ENCODE measurements at places on chromosomes 11 and 22.

GRCh38 chr11:108009497-108010370 is 1.0 kb downstream of the CUL5 start:
- no peak for DNase-seq

GRCh38 chr11:68363776-68364175 is 51.4 kb downstream of the LRP5 start:
- no peak for DNase-seq

DNA sequence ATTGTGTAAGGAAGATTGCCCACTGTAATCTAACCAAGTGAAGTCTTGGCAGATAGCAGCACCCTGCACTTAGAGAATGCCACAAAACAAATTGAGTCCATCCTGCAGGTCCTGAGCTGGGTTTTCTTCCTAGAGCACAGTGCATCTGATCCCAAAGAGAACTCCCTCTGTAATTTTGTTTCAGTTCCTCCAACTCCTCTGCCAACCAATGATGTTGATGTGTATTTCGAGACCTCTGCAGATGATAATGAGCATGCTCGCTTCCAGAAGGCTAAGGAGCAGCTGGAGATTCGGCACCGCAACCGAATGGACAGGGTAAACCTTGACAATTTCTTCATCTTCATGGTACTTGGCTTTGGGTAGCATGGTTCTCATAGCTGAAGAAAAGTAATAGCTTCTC is 33.1 kb upstream of the ST14 start:
- no peak for DNase-seq

DNA sequence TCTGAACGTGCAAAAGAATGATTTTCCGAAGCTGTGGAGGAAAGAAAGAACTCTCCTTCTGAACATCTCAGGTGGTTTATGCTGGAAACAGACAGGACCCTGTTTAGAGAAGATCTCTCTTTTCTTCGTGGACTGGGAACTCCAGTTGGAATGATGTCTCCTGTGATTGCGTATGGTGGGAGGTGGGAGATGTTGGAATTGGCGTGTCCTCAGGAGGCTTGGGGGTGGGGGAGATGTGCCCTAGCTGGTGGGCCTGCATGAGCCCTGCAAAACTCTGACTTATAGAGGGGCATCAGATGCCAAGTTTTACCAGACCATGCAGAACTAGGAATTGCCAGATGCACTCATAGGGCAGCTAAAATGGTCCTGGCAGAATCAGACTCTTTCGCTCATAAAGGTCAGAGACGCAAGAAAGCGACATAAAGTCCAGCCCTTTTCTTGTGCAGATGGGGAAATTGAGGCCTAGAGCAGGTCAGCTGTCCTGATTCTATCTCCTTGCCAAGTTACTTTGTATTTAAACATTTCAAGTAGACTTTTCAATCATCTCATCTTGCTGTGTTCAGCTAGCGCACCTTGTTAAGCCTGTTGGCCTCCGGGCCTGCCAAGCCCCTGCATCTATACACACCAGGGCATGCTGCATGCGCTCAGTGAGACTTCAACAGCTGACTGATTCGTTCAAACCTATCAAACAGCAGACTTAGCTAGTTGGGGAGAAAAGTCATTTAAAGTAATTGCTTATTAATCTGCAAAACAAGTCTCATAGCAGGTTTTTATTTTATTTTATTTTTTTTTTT is 34.2 kb upstream of the EHF start:
- no peak for DNase-seq

- DNase-seq, result no peak
These were observed 11.4 kb downstream of the MOGAT2 start for GRCh38 chr11:75728992-75729391.

DNA sequence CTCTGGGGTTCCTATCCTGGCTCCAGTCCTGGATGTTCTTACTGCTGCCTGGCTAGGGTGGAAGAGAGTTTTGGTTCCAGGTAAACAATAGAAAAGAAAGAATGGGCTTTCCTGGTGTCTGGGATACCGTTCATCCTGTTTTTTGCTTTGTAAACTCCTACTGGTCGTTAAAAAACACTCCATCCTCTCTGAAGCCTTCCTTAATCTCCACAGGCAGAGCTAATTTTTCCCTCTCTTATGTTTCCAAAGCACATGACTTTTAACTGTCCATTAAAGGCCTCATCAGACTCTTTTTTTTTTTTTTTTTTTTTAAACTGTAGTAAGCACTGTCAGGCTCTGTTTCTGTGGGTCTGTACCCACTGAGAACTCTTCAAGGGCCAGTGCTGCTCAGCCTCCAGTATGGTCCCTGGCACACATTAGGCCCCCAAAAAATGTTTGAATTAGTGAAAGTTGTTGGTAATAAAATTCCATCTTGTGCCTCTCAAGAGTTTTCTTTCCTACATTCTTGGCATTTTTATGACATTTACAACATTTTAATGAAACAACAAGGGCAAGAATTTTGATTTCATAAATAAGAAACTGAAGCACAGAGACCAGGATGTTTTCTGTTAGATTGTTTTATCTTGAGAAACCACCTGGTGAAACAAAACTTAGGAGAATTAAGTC is 104.2 kb downstream of the TEAD1 start:
- DNase-seq, result no peak

- DNase-seq, result no peak
These were observed 7.9 kb downstream of the MUC5B start for GRCh38 chr11:1230456-1231395.

- peak; percentile 54 for DNase-seq
These were observed 34.3 kb downstream of the TOM1 start for GRCh38 chr22:35334004-35334403.

- no peak for DNase-seq
These were observed 13.2 kb upstream of the TPP1 start for GRCh38 chr11:6632116-6633073.

- no peak for DNase-seq
These were observed 5.5 kb downstream of the EHD1 start for GRCh38 chr11:64872790-64873488.

DNA sequence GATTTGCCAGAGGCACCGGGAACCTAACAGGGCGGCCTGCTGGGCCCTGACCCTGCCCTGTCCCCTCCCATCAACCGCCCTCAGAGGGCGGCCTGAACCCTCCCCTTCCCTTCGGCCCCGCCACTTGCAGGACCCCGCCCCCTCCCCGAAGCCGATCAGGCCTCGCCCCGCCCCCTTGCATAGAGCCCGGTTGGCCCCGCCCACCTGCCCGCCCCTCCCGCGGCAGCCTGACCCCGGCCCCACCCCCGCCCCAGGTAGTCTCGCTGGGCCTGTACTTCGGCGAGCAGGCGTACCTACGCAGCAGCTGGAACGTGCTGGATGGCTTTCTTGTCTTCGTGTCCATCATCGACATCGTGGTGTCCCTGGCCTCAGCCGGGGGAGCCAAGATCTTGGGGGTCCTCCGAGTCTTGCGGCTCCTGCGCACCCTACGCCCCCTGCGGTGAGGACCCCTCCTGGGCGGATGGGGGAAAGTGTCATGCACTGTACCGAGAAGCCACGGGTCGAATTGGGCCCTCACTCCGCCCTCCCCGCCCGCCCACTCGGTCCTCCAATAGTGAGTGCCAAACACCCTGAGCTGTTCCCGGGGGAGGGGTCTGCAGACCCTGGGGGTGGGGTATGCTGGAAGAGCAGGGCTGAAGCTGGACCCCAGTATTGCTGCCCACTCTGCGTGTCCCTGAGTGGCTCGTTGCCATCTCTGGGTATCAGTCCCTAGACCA is 94.1 kb downstream of the CACNA1I start:
- peak; percentile 27 for DNase-seq

GRCh38 chr11:132055296-132055695 is 684.9 kb downstream of the NTM start:
- DNase-seq, result no peak

DNA sequence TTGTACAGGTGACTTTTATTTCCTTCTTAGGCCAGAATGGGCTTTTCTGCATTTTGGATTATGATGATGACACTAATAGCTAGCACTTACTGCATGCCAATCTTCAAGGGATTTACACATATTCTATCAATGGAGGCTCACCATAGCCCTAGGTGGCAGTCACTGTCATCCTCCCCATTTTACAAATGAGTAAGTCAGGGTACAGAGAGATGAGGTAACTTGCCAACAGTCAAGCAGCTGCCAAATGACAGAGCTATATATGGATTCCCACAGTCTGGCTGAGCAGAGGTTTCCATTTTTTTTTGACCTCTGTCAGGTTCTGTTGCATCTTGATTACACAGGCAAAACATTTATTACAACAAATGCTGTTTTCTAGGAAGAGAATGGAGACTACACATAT is 23.8 kb upstream of the C11orf96 start:
- DNase-seq, result no peak

- DNase-seq, result no peak
These were observed 6.4 kb upstream of the RFPL1 start for GRCh38 chr22:29431986-29432385.

DNA sequence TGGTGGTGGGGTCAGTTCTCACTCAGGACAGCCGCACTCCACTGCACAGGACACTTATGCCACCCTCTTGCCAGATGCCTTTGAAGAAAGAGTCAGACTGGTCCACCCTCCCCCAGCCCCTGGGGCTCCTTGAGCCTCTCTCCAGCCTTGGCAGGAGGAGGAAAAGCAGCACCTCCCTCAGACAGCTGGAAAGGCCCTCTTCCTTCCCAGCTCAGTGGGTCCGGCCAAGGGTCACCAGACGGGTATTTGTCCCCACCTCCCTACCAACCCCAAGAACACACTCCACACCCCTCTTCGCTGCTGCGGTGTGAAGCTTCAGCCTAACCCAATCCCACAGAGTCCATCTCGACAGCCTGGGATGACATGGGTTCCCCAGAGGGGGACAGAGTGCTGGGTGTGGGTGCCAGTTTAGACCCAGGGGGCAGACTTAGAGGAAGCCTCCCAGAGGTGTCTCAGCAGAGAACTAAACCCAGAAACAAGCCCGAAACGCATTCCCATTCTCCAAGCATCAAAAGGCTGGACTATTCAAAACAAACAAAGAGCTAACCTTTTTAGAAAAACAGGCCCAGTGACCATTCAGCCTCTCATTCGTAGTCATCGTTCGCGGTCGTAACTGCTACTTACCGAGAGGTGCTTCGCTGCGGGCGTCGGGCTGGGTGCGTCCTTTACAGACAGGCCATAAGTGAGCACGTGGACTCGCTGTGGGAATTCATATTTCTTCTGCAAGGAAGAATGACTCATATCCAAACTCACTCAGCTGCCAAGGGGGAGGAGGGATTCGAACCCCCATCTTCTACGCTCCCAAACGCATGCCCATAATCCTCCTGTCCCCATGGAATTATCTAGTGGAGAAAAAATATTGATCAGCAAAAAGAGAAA is 57.5 kb upstream of the ANO1 start:
- no peak for DNase-seq

GRCh38 chr11:91243630-91244029 is 981.0 kb upstream of the FAT3 start:
- DNase-seq, result no peak

DNA sequence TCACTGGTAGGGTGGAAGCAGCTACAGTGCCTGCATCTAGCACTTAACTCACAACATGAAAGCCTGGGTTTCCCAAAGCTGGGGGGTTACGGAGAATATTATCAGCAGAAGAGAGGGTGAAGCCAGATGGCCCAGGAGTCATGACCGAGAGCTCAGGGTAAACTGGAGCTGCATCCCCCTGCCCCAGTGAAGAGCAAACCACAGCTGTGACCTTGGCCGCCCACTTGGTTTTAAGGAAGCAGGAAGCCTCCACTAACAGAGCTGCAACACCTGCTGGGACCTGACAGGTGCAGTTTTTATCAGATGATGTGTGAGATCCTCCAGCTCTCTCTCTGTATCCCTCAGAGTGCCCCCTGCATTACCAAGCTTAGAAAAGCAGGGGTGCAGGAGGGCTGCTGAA is 20.9 kb downstream of the TCP11L1 start:
- no peak for DNase-seq

DNA sequence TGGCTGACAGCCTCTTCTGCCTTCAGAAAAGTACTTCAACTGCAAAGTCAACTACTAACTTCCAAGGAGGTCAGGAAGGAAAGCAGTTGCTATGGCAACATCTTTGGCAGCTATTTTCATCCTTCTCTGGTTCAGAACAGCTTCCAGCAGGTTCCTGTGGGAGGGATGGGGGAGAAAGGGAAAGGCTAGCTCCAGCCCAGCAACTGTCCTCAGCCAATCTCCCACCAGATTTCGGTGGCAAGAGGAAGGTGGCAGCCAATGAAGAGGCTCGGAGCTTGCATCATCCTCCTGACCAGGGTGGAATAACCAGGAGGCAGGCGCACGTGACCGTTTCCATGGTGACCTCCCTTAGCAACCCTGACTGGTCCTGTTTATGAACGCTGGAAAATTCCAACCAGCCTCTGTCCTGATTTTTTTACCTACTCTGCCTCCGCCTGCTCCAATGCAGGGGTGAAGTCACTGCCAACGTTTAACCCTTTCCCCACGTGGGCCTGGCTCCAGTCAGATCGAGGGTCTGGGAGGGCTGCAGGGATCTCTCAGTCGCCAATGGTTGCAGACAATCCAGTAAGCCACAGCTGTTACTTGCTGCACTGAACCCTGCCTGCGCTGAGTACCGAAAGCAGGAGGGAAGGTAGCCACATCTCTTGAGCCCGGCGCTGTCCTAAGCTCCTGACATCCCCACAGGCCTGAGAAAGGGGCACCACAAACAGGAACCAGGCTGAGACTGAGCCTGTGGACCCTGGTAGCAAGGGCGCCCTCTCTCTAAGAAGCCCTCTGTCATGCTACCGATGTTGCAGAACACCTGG is 11.2 kb upstream of the MALAT1 start:
- peak; percentile 62 for DNase-seq

- no peak for DNase-seq
These were observed 186.3 kb downstream of the C11orf91 start for GRCh38 chr11:33514079-33514925.

DNA sequence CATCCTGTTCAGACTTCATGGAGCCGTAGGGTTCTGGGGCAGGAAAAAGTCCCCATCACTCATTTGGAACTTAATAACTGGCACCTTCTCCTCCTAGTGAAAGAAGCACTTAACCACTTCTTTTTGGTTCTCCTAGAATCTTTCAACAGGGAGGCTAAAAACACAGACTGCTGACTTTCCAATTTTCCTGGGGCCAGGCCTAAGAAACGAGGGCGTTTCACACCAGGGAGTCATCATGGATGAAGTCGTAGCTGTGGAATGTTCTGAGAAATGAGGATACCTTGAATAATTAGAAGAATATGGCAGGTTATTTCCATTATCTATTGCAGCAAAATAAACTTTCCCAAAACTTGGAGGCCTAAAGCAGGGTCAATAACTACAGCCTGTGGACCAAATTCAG is 26.0 kb upstream of the API5 start:
- no peak for DNase-seq

DNA sequence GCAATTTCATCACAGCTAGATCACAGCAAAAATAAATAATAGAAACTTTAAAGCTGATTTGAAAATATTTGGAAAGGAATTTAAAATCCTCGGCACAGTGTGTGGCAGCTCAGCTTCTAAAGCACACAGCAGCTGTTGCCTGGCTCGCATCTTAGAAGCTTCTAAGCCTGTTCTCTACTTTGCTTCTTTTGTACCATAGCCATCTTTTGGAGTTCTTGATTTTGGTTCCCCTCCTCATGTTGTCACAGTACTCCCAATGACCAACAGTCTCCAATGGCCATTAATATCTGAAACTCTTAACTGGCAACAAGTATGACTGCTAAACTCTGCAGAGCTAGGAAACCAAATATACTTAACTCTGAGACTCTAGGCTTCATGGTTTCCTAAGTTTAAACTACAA is 28.8 kb downstream of the CHKA start:
- no peak for DNase-seq

Measured in stimulated activated CD4-positive, alpha-beta T cell treated with anti-CD3 and anti-CD28 coated beads, Interleukin-1b, Interleukin-23, amount 100 ng/mL, for 48 hours (primary cell).